ENCODE measurements at places on chromosomes 2 and 18. TPM values are rescaled to one million over a fixed set of nuclear protein-coding genes. Genes with fewer than 3 reads are reported as not detected.
A peak's percentile ranks its signal among the peaks of the same experiment; 100 is the strongest.

CLIP4 gene
- polyA plus RNA-seq = 51.3 TPM

TMEM169 gene
- 0.07 TPM for polyA plus RNA-seq

RAMP1 gene
- polyA plus RNA-seq = 0.37 TPM

DOK1 gene
- polyA plus RNA-seq = 0.97 TPM

OR6B2 gene
- polyA plus RNA-seq = not detected

- peaks cover 5% of the 10 kb centered on the region for H3K27me3 ChIP-seq
- no peak for DNase-seq
- no peaks in the 10 kb centered on the region for H3K36me3 ChIP-seq
- no peak overlapping the region for H3K4me3 ChIP-seq
- no peaks in the 10 kb centered on the region for H3K4me1 ChIP-seq
These were observed 25.0 kb upstream of the SLC14A2 start for GRCh38 chr18:45590036-45590886.

DNA sequence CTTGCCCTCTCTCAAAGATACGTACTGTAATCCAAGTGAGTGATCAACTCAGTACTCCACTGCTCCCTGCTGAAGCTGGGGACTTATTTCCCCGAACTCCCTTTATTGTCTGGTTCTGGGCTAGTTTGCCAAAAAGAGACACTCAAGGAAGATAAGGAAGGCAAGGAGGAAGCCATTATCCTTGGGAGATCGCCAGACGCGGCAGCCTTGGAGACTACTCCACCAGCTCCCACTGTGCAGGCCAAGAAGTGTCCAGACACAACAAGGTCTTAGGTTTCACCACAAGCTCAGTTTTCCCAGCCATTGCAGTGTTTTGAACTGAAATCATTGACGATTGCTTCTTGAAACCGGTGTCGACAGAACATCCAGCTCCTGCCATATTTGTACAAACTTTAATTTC is 439.6 kb upstream of the UBE2E3 start:
- no peak for DNase-seq
- H3K27me3 ChIP-seq = no peaks in the 10 kb centered on the region
- H3K4me3 ChIP-seq = no peak overlapping the region
- no peaks in the 10 kb centered on the region for H3K36me3 ChIP-seq

GRCh38 chr2:1517786-1518185 is 104.5 kb downstream of the TPO start:
- H3K4me1 ChIP-seq = no peaks in the 10 kb centered on the region
- H3K27me3 ChIP-seq = no peaks in the 10 kb centered on the region
- DNase-seq = no peak
- no peak overlapping the region for H3K27ac ChIP-seq
- no peak overlapping the region for H3K4me3 ChIP-seq
- no peaks in the 10 kb centered on the region for H3K36me3 ChIP-seq

GRCh38 chr2:237438080-237438940 is 24.3 kb upstream of the COL6A3 start:
- no peak overlapping the region for H3K27ac ChIP-seq
- H3K4me1 ChIP-seq = peaks cover 16% of the 10 kb centered on the region
- DNase-seq = no peak
- no peak overlapping the region for H3K4me3 ChIP-seq

- H3K4me1 ChIP-seq = peaks cover 42% of the 10 kb centered on the region
- H3K36me3 ChIP-seq = no peaks in the 10 kb centered on the region
- H3K27ac ChIP-seq = no peak overlapping the region
- no peaks in the 10 kb centered on the region for H3K27me3 ChIP-seq
These were observed 262.8 kb upstream of the RASGRP3 start for GRCh38 chr2:33213648-33214047.

DNA sequence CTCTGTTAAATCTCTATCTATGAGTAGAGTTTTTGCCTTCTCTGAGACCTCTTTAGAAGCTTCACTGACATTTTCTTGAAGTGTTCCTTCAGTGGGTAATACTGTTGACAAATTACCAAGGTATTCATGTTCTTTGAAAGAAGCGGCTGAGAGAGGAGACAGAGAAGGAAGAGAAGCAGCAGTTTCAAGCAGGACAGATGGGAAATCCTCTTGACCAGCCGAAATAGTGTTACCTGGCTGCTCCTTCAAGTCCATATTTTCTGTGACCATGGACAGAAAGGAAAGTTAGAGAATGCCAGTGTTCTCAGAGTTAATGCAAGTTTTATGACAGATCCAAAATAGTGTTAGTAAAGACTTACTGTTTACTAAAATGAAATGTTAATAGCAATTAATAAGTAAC is 23.0 kb downstream of the RTN4 start:
- no peak overlapping the region for H3K27ac ChIP-seq
- H3K36me3 ChIP-seq = peaks cover 2% of the 10 kb centered on the region
- no peaks in the 10 kb centered on the region for H3K27me3 ChIP-seq
- peaks cover 43% of the 10 kb centered on the region for H3K4me1 ChIP-seq
- no peak overlapping the region for H3K4me3 ChIP-seq

DNA sequence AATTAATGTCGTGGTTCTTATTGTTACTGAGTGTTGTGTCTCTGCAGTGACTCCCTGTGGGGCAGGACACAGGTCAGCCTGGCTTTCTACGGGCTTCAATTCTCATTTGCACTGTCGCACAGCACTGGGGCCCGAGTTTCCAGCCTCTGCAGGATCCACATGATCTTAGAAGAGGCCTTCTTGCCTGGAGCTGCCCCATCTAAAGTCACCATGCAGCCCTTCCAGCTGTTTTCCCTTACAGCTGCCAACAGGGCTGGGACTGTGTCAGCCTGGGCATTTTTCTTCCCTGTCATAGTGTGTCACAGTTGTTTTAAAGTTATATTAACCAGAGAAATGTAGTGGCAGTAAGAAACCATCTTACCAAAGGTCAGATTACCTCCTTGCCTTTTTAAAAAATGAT is 27.0 kb downstream of the FHL2 start:
- no peak for DNase-seq
- no peaks in the 10 kb centered on the region for H3K27me3 ChIP-seq
- H3K36me3 ChIP-seq = peaks cover 62% of the 10 kb centered on the region
- H3K4me1 ChIP-seq = peaks cover 60% of the 10 kb centered on the region
- H3K27ac ChIP-seq = peak overlapping the region; percentile 69
- no peak overlapping the region for H3K4me3 ChIP-seq

- H3K4me3 ChIP-seq = no peak overlapping the region
- no peak overlapping the region for H3K27ac ChIP-seq
- no peaks in the 10 kb centered on the region for H3K4me1 ChIP-seq
These were observed 157.5 kb upstream of the MYCN start for GRCh38 chr2:15782769-15783294.

DNA sequence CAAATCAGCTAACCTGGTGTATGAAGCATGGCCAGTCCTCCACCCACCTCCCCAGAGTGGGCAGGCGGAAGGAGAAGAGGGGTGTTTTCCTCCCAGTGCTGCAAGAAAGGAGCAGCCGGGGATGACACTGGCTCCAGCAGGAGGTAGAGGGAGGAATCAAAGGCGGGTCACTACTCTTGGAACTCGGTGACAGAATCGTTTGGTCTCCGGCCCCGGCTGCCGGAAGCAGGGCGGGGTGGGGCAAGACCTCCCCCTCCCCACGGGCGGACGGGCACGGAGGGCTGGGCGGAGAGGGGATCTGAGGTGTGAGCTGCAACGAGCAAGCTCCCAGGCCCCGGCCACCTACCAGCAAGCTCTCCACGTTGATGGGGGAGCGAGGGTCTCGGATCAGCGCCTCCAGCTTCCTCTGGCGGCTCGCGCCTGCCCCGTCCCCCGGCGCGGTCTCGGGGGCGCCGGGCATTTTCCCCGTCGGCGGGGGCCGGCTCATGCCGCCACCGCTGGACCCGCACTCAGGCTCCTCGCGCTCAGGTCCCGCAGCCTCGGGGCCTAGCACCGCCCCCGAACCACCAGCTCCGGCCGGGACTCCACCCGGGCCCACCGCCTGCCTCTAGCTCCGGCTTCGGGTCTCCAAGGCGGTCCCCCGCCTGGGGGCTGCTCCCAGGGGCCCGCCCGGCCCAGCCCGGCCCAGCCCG is 640 bp downstream of the ROCK2 start:
- H3K27me3 ChIP-seq = no peaks in the 10 kb centered on the region
- peak overlapping the region; percentile 72 for H3K27ac ChIP-seq
- no peak for DNase-seq
- H3K36me3 ChIP-seq = no peaks in the 10 kb centered on the region
- H3K4me1 ChIP-seq = peaks cover 12% of the 10 kb centered on the region
- H3K4me3 ChIP-seq = peak overlapping the region; percentile 96

DNA sequence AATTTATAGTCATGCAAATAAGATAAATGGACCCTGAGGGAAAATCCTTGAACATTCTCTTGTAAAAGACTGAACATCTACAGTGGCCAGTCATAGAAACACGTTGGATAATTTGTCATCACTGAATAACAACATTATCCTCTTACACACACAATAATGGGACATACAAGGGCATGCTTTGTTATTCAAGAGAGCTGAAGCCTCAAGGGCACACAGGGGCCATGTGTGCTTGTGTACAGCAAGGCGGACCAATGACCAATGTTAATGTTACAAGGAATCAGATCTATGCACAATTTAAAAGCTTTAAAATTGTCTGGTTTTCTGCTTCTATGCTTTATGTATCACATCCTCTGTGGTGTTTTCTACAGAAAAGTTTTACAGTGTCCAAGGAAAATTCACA is 23.7 kb downstream of the COL6A3 start:
- H3K4me1 ChIP-seq = no peaks in the 10 kb centered on the region
- no peak overlapping the region for H3K27ac ChIP-seq
- H3K4me3 ChIP-seq = no peak overlapping the region
- H3K27me3 ChIP-seq = peaks cover 18% of the 10 kb centered on the region
- H3K36me3 ChIP-seq = no peaks in the 10 kb centered on the region
- DNase-seq = no peak

DNA sequence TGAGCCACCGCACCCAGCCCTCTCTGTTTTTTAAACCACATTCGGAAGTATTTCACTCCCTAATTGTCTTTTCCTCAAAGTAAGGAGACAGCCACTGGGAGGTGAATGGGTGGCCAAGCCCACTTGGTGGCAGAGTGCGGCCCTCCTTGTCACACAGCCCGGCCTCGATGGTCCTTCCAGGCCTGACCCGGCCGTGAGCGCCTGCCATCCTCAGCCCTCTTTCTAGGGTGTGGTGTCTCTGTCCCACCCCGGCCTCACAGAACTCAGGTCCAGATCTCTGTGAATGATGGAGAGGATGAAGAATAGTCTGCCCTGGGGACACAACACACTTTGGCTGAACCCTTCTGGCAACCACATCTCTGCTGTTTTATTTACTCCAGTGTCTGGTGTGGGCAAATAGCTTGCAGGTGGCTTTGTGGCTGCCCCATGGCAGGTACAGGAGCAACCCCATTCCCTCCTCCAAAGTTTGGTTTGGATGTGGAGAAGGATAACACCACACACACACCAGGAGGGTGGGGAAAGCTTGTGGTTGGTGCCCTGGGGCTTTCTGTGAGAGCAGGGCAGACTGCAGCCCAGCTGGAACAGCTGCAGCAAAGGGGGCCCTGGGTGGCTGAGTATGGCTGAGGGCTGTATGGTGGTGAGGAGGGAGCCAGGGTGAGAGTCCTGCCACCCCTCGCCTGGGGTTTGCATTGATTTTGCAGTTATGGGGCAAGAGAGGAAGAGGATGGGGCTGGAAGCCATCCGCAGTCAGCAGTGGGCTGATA is 88.6 kb downstream of the FAM168B start:
- H3K36me3 ChIP-seq = peaks cover 4% of the 10 kb centered on the region
- no peaks in the 10 kb centered on the region for H3K4me1 ChIP-seq
- no peak overlapping the region for H3K4me3 ChIP-seq
- no peak overlapping the region for H3K27ac ChIP-seq
- no peak for DNase-seq
- no peaks in the 10 kb centered on the region for H3K27me3 ChIP-seq

DNA sequence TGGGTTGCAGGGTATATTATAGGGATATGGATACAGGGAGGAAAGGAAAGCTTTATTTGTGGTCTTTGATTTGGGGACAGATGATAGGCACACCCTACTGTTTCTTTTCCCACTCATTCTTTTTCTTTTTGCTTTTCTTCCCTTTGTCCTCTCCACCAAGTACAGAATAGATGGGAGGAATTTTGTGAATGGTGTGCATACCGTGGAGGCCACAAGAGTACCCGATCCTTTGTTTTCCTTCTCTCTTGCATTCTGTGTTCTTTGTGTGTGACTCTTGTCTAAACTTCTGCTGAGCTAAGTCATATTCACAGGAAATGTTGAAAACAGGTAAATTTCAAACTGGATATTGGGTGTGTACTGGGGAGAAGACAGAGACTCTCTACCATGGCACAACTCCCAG is 321.4 kb upstream of the SLC8A1 start:
- H3K27ac ChIP-seq = no peak overlapping the region
- no peak overlapping the region for H3K4me3 ChIP-seq
- no peaks in the 10 kb centered on the region for H3K27me3 ChIP-seq
- no peak for DNase-seq

DNA sequence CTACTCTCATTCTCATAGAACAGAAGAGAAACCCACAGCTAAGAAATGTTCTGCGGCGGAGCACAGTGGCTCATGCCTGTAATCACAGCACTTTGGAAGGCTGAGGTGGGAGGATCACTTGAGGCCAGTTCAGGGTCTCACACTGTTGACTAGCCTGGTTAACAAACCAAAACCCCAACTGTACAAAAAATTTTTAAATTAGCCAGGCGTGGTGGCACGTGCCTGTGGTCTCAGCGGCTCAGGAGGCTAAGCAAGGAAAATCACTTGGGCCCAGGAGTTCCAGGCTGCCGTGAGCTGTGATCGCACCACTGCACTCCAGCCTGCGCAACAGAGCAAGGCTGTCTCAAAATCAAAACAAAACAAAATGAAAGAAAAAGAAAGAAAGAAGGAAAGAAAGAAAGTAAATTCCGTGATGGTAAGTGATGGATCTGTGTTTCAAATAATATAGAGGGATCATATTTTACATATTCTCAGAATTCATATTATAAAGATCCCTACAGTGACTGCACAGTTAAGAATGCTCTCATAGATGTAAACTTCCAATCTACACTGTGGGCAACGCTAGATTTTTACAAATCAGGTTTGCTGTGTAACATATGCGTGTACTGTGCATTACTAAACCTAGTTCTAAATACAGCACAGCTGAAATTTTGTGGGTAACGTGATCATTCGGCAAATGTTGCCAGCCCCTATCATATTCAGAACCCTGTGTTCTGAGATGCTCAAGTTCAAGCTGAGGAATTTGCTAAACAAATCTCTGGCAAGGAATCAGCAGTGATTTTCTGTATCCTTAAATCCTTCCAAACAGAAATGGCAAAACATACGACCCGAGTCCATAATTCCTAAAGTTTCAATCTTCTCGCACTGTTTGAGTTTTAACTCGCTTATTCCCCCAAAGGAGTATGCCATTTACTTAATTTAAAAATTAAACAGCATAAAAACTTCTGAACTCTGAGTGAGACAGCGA is 1.2 kb upstream of the RAB12 start:
- H3K4me3 ChIP-seq = peak overlapping the region; percentile 76
- peak overlapping the region; percentile 59 for H3K27ac ChIP-seq
- H3K27me3 ChIP-seq = no peaks in the 10 kb centered on the region
- DNase-seq = no peak
